Mesothelial cell of epicardium (in vitro differentiated cells): ENCODE measurements at places on chromosomes 7 and 10.

- no peak for DNase-seq
Observed at GRCh38 chr10:99685597-99685967, 26.3 kb downstream of the ENTPD7 start.

GRCh38 chr10:130758529-130758928 is 553.0 kb downstream of the TCERG1L start:
- DNase-seq = peak; percentile 2

- no peak for DNase-seq
Observed at GRCh38 chr10:120984221-120984620, 133.1 kb downstream of the WDR11 start.

DNA sequence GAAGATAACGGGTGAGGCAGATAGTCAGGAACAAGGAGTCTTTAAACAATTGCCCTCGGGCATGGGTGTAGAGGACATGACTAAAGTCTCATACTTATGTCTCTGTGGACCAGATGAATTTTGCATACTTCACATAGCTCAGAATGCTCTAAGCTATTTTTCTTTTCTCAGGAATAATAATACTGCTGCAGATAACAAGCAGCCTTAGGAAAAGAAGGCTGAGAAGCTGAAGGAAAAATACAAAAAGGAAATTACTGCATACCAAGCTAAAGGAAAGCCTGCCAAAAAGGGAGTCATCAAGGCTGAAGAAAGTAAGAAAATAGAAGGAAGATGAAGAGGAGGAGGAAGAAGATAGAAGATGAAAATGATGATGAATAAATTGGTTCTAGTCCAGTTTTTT is 13.4 kb upstream of the ERCC6 start:
- DNase-seq = no peak

GRCh38 chr7:82091126-82091684 is 321.4 kb upstream of the HGF start:
- no peak for DNase-seq

GRCh38 chr7:83751217-83751616 is 102.3 kb upstream of the SEMA3E start:
- DNase-seq = no peak
